ENCODE measurements at places on chromosomes 13 and 19.

DNA sequence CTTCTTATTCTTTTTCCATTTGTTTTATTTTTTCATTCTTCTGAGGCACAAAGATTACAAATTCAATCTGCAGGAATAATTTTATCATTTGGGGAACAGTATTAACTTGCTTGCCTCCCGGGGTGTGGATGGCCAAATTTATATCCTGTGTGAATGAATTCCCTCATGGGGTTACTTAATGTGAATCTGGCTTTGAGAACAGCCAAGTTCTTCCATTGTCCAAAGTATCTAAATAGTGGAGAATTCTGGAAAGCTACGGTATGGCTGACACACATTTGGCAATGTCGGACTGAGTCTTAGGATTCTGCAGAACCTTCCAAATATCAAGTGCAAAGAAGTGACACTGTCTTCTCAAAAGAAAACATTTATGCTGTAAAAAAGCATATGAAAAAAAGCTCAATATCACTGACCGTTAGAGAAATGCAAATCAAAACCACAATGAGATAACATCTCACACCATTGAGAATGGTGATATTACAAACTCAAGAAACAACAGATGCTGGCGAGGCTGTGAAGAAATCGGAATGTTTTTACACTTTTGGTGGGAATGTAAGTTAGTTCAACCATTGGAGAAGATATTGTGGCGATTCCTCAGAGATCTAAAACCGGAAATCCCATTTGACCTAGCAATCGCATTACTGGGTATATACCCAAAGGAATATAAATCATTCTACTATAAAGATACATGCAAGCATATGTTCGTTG is 620.2 kb downstream of the EFNB2 start:
- no peak for ATAC-seq

DNA sequence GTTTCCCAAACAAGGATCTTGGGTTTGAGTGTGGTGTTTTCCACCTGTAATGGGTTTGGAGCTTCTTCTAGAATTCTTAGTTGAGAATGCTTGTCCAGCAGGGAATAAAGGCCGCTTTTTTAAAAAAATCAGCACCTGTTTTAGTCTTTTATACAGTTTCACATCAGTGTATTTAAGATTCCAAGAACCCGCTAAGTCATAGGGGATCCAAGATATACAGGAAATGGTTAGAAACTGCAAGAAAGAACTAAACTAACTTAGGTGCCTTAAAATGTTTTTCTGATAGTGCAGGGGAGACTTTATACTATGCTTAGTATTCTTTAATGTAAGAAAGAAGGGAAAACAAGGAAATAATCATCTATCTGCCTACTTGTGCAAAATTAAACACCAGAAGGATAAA is 74.7 kb downstream of the C13orf42 start:
- no peak for ATAC-seq

DNA sequence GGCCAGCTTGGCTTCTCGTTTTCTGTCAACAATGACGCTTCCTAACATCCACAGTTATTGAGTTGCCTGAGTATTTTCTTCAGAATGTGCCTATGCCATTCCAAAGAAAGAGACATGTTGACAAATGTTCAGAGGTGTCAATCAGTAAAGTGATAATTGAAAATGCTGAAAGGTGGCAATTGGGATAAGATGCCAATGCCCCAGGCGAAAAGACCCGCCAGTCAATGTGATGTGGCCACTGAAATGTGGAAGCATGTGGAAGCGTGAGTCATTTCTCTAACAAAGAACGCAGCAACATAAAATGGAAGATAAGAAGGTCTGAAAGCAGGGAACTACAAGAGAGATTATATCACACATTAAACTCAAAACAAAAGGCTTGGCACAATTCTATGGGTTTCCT is 882.2 kb upstream of the SLC10A2 start:
- no peak for ATAC-seq

- ATAC-seq = no peak
Measured at GRCh38 chr19:56955637-56956216, 115.2 kb upstream of the PEG3 start.

- ATAC-seq = no peak
Measured at GRCh38 chr13:25247360-25247759, 39.9 kb downstream of the MTMR6 start.

Measured in motor neuron (in vitro differentiated cells).